ENCODE measurements at places on chromosomes 3 and 15. TPM values are rescaled to one million over a fixed set of nuclear protein-coding genes. Genes with fewer than 3 reads are reported as not detected.

GRCh38 chr3:109050591-109051167 is 67.3 kb downstream of the MORC1 start:
- peak; percentile 30 for DNase-seq

GRCh38 chr15:73941044-73941443 is 14.8 kb downstream of the LOXL1 start:
- no peak for DNase-seq

DNA sequence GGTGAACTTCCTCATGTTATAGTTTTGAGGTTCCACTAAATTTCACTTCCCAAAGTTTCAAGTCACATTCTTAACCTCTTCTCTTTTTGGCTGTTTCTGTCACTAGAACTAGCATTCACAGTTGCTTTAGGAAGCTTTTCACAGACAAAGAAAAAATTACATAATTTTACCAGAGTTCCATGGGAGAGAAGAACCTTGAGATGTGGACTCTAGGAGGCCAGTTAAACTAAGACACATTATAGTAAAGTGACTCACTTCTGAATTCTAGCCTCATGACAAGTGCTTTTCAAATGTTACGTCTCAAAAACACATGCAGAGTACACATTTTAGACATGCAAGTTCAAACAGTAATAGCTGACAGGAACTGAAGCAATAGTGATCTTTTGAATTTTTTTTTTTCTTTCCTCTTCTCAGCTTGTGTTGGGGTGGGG is 39.9 kb upstream of the LRTM1 start:
- DNase-seq: no peak

- no peak for DNase-seq
These were observed 9.9 kb downstream of the CRABP1 start for GRCh38 chr15:78350058-78350457.

Gene FLNB
- 47.7 TPM for total RNA-seq

Gene BCL2A1
- 79.1 TPM for total RNA-seq

Gene EBLN2
- 4.1 TPM for total RNA-seq
